ENCODE measurements at places on chromosomes 2 and 18.

GRCh38 chr2:104434966-104435365 is 418.9 kb upstream of the POU3F3 start:
- peaks cover 3% of the 10 kb centered on the region for H3K4me1 ChIP-seq
- H3K4me3 ChIP-seq, result peak overlapping the region; percentile 8
- H3K27me3 ChIP-seq, result no peaks in the 10 kb centered on the region
- no peaks in the 10 kb centered on the region for H3K36me3 ChIP-seq
- H3K27ac ChIP-seq, result no peak overlapping the region
- no peak for DNase-seq

GRCh38 chr2:188291617-188292347 is at the start of gene GULP1:
Gene GULP1 (plus strand): TSS chr2:188291874. CDS start chr2:188477703, 185,829 bp downstream.
- no peaks in the 10 kb centered on the region for H3K4me1 ChIP-seq
- H3K27ac ChIP-seq, result no peak within 1 kb of the TSS
- DNase-seq, result no peak
- no peak within 1 kb of the TSS for H3K4me3 ChIP-seq

DNA sequence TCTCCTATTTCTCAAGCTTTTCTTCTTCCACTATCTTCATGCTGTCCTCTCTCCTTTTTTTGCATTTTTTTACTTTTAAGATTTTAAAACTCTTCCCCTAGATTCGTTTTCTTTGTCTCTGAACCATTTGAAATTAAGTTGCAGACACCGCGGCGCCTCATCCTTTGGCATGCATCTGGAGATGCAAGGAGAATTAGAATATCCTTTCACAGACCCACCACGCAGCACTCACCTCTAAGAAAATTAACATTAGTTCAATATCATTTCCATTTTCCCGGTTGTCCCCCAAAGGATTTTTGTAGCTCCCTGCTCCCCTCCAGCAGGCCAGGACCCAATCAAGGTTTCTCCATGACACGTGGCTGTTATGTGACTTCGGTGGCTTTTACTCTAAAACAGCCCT is 88.8 kb downstream of the C1QL2 start:
- H3K4me1 ChIP-seq, result no peaks in the 10 kb centered on the region
- no peak for DNase-seq
- no peak overlapping the region for H3K27ac ChIP-seq

DNA sequence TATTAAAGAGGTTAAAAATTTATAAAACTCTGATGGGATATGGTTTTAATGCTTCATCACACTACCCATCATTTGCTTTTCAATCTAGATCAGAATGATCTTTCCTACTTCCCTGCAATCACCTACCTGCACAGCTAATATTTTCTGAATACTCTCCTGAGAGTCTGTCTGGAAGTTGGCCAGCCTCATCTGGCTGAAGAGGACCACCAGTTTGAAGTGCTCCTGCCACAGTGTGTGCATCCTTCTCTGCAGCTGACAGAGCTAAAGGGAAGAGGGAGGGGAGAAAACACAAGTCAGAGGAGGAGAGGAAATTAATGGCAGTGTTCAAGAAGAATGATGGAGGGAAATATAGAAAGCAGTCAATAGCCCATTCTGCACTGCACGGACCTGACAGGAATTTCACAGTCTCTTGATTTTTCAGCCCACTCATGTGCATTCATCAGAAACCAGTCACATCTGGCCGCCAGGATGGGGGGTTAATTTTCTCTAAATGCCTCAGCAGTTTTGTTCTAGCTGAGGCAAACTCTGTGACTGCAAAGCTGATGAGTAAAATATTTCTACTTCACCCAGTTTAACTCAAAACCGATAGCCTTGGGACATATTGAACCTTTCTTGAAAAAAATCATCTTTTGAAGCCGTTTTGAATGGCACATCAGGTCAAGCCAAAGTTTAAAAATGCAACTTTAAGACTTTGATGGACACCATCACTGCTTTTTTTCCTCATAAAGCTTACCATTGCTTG is 201.8 kb upstream of the KLHL14 start:
- no peak overlapping the region for H3K27ac ChIP-seq
- no peak overlapping the region for H3K4me3 ChIP-seq
- no peak for DNase-seq
- no peaks in the 10 kb centered on the region for H3K36me3 ChIP-seq
- no peaks in the 10 kb centered on the region for H3K27me3 ChIP-seq
- H3K4me1 ChIP-seq, result no peaks in the 10 kb centered on the region

DNA sequence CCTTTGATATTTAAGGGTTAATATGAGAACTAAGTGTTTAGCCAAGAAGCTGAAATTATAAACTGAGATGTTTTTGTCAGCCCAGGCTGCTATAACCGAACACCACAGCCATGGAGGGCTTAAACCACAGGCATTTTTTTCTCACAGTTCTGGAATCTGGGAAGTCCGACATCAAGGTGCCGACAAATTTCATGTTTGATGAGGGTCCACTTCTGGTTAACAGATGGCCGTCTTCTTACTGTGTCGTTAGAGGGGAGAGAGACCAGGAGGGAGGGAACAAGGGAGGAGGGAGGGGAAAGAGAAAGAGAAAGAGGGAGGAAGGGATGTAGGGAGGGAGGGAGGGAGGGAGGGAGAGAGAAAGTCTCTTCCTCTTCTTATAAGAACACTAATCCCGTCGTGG is 6.5 kb upstream of the CNDP2 start:
- peaks cover 2% of the 10 kb centered on the region for H3K4me1 ChIP-seq
- H3K4me3 ChIP-seq, result no peak overlapping the region
- DNase-seq, result no peak
- no peaks in the 10 kb centered on the region for H3K36me3 ChIP-seq

- H3K4me1 ChIP-seq, result no peaks in the 10 kb centered on the region
- H3K4me3 ChIP-seq, result no peak overlapping the region
- H3K27me3 ChIP-seq, result no peaks in the 10 kb centered on the region
- no peak for DNase-seq
- peaks cover 4% of the 10 kb centered on the region for H3K36me3 ChIP-seq
Observed at GRCh38 chr2:199829628-199830027, 21.4 kb downstream of the FTCDNL1 start.

- peaks cover 18% of the 10 kb centered on the region for H3K4me1 ChIP-seq
- H3K27me3 ChIP-seq, result no peaks in the 10 kb centered on the region
- no peak overlapping the region for H3K27ac ChIP-seq
- H3K36me3 ChIP-seq, result no peaks in the 10 kb centered on the region
Observed at GRCh38 chr18:48879008-48879431, 71.7 kb downstream of the SMAD7 start.

DNA sequence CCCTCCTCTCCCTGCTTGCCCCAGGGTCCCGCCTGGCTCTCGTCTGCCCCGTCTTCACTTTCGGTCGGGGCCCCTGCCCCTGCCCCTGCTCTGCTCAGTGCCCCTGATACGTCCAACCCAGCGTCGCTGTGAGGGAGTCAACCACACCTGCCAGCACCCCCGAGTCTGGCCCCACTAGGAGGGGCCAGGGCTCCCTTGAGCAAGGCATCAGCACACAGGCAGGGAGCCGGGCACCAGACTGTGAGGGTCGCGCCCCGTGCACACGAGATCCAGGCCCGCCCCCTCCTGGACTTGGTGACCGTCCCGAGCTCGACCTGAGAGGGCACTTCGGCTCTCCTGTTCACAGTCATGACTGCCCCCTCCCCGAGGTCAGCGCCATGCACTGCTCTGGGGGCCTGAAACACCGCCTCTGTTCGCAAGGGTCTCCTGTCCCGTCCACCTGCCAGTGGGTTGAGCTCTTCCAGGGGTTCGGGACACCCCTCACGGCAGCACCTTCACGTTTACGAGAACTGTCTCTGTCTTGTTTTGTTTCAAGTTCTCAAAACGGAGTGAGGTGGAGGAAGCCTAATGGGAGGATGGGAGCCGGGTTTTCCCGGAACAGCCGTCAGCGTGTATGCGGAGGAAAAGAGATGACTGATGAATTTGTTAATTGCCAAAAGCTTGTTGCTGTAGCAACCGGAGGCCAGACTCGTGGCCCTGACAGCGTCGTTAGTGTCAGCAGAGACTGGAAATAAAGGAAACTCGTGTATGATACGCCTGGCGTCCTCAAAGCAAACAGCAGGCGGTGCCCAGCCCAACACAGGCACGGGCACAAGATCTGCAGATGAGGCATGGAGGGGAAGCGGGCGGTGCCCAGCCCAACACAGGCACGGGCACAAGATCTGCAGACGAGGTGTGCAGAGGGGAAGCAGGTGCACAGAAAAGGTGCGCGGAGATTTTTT is 48.2 kb upstream of the KCNG2 start:
- H3K27ac ChIP-seq, result peak overlapping the region; percentile 72
- H3K36me3 ChIP-seq, result peaks cover 55% of the 10 kb centered on the region
- H3K27me3 ChIP-seq, result no peaks in the 10 kb centered on the region
- no peak overlapping the region for H3K4me3 ChIP-seq

DNA sequence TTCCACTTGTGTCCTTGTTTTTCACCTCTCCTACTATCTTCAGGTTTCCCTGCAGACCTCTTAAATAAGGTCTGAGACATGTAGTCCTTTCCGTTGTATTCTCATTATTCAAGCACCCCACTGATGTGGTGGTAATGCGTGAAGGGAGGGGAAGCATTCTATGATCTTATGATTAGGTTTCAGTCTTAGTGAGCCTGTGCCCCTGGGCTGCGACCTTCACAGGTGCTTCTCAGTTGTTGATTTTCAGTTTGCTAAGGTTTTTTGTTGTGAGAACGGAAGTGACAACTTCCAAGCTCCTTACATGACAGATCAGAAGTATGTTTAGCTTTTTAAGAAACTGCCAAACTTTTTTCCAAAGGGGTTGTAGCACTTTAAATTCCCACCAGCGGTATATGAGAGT is 41.3 kb downstream of the VPS54 start:
- H3K4me3 ChIP-seq, result no peak overlapping the region
- H3K27ac ChIP-seq, result peak overlapping the region; percentile 24
- peaks cover 15% of the 10 kb centered on the region for H3K36me3 ChIP-seq
- H3K27me3 ChIP-seq, result no peaks in the 10 kb centered on the region

- no peaks in the 10 kb centered on the region for H3K27me3 ChIP-seq
- H3K4me1 ChIP-seq, result peaks cover 15% of the 10 kb centered on the region
- no peak overlapping the region for H3K27ac ChIP-seq
- H3K36me3 ChIP-seq, result no peaks in the 10 kb centered on the region
- DNase-seq, result no peak
Observed at GRCh38 chr2:219129589-219129988, 31.0 kb downstream of the NHEJ1 start.

Data from effector memory CD8-positive, alpha-beta T cell (primary cell).